Heart right ventricle (tissue), 16 donors: ENCODE measurements at places on chromosomes 5 and 9. TPM values are rescaled to one million over a fixed set of nuclear protein-coding genes. Genes with fewer than 3 reads are reported as not detected.

ACTBL2 gene
- total RNA-seq = not detected

SNX24 gene
- total RNA-seq = 14.7 TPM

CSF1R gene
- total RNA-seq = 27.0 TPM

- H3K27ac ChIP-seq = no peak overlapping the region
- no peaks in the 10 kb centered on the region for H3K27me3 ChIP-seq
- H3K4me1 ChIP-seq = peaks cover 7% of the 10 kb centered on the region
- H3K36me3 ChIP-seq = no peaks in the 10 kb centered on the region
Measured at GRCh38 chr5:16992444-16992843, 56.4 kb upstream of the MYO10 start.

GRCh38 chr5:26940994-26941393 is 97.4 kb downstream of the CDH9 start:
- H3K27me3 ChIP-seq = no peaks in the 10 kb centered on the region
- H3K4me1 ChIP-seq = no peaks in the 10 kb centered on the region
- no peak for DNase-seq
- no peak overlapping the region for H3K4me3 ChIP-seq

- H3K27me3 ChIP-seq = peaks cover 10% of the 10 kb centered on the region
- no peak overlapping the region for H3K4me3 ChIP-seq
- no peaks in the 10 kb centered on the region for H3K4me1 ChIP-seq
Measured at GRCh38 chr5:17400724-17401469, 97.1 kb upstream of the TAF11L2 start.

GRCh38 chr9:121289772-121290370 is 21.9 kb downstream of the GSN start:
- no peaks in the 10 kb centered on the region for H3K36me3 ChIP-seq
- H3K27ac ChIP-seq = peak overlapping the region; percentile 93
- no peak for DNase-seq
- H3K4me1 ChIP-seq = peaks cover 55% of the 10 kb centered on the region
- no peak overlapping the region for H3K4me3 ChIP-seq

- peaks cover 4% of the 10 kb centered on the region for H3K4me1 ChIP-seq
- no peak overlapping the region for H3K27ac ChIP-seq
- no peaks in the 10 kb centered on the region for H3K27me3 ChIP-seq
- DNase-seq = no peak
- H3K4me3 ChIP-seq = no peak overlapping the region
Measured at GRCh38 chr5:14464671-14465070, 116.9 kb upstream of the OTULINL start.

GRCh38 chr5:2441495-2442180 is 309.8 kb downstream of the IRX2 start:
- no peak overlapping the region for H3K4me3 ChIP-seq
- no peak for DNase-seq
- no peaks in the 10 kb centered on the region for H3K27me3 ChIP-seq
- H3K4me1 ChIP-seq = no peaks in the 10 kb centered on the region
- no peaks in the 10 kb centered on the region for H3K36me3 ChIP-seq

DNA sequence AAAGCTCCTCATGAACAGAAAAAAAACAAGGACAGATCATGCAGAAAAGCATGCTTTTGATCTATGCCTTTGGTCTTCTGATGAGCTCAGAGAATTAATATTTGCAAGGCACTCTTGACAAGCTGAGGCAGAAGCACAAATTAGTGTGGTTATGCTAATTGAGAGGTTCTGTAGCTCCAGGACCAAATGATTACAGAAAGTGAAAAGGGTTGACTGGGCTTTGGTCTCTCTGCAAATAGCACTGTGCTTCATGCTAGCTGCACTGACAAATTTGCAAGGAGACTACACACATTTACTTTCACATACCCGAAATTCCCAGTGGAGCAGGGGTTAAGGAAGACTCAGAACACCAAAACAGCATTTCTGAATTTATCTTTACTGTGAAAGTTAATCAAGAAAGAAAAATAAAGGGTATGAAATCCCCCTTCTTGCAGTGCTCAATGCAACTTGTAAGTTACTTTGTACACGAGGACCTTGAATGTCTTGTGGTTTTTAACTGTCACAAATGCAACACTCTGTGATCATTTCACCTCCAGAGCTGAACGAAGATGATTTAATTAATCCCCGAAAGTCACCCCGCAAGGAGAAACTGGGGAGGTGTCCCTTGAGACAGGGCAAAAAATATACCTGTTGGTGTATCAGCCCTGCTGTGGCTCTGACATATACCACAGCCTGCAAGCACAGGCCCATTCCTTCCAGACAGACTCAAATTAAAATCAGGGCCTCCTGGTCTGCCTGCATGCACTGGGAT is 11.9 kb downstream of the RAPGEF1 start:
- no peak for DNase-seq
- H3K36me3 ChIP-seq = no peaks in the 10 kb centered on the region

GRCh38 chr5:9197881-9198260 is 348.0 kb downstream of the SEMA5A start:
- DNase-seq = no peak
- no peak overlapping the region for H3K27ac ChIP-seq
- no peaks in the 10 kb centered on the region for H3K36me3 ChIP-seq
- H3K4me3 ChIP-seq = no peak overlapping the region
- H3K4me1 ChIP-seq = no peaks in the 10 kb centered on the region

DNA sequence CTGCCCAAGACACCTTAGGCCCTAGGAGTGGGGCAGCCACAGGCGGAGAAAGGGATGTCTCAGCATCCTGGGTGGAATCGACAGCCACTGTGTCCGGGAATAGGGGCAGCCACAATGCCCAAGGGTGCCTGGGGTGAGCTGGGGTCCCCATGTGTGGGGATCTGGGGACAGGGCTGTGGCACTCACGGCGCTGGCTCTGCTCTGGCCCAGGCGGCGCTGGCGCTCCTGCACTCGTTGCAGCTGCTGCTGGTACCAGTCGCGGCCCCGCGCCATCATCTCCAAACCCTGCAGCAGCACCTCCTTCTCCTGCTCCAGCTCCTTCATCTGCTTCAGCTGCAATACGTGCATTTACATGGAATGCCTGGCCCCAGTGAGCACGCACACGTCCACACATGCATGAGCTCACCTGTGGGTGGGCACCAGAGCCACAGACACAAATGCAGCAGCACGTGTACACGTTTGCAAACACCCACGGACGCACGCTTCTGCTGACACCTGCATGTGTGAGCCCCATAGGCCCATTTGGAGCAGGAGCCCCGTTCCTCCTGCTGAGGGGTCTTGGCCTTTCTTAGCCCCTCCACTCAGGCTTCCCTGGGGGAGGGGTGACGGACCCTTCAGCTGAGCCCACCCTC is 4.9 kb downstream of the SAPCD2 start:
- H3K4me3 ChIP-seq = no peak overlapping the region
- no peak for DNase-seq
- H3K4me1 ChIP-seq = peaks cover 23% of the 10 kb centered on the region
- H3K27ac ChIP-seq = no peak overlapping the region

DNA sequence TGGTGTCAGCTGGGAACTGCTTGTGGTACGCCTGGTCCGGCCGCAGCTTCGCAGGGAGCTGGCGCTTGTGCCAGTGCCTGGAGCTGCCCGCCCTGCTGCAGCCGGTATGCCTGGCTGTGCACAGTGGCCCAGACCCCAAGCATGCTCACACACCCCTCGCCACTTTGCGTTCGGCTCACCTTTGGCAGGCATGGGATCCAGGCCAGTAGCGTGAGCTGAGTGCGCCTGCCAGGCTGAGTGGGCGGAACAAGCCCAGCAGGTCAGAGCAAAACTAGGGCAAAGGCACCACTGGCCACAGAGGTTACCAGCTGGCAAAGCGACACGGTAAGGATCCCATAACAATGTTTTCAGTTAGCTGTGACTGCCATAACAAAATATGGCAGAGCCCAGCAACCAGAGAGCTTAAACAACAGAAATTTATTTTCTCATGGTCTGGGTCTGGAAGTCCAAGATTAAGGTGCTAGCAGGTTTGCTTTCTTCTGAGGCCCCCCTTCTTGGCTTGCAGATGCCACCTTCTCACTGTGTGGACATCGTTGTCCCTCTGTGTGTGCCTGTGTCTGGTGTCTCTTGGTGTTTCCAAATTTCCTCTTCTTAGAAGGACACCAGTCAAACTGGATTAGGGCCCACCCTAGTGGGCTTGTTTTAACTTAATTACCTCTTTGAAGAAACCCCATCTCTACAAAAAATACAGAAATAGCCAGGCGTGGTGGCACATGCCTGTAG is 61.6 kb downstream of the PSAT1 start:
- no peak for DNase-seq
- no peaks in the 10 kb centered on the region for H3K27me3 ChIP-seq
- H3K27ac ChIP-seq = no peak overlapping the region
- no peaks in the 10 kb centered on the region for H3K36me3 ChIP-seq
- no peaks in the 10 kb centered on the region for H3K4me1 ChIP-seq
- no peak overlapping the region for H3K4me3 ChIP-seq

DNA sequence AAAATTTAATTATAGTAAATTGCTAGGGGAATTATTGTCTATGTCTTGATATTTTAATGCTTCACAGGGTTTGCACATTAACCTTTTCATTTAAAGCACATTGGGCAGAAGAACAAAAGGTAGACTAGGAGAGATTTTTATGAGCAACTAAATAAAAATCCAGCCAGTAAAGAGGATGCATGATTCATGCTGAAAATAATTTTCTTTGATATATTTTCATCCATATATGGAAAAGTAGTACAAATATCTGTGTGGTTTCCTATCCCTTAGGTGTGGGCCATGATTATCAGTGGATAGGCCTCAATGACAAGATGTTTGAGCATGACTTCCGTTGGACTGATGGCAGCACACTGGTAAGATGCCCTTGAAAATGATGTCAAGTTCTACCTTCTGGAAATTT is 83.1 kb downstream of the VCAN start:
- H3K27me3 ChIP-seq = no peaks in the 10 kb centered on the region
- H3K27ac ChIP-seq = no peak overlapping the region
- no peak overlapping the region for H3K4me3 ChIP-seq
- H3K4me1 ChIP-seq = peaks cover 18% of the 10 kb centered on the region
- no peaks in the 10 kb centered on the region for H3K36me3 ChIP-seq
- DNase-seq = no peak
